ENCODE measurements at places on chromosomes 5 and 9. TPM values are rescaled to one million over a fixed set of nuclear protein-coding genes. Genes with fewer than 3 reads are reported as not detected.

GRCh38 chr9:6413365-6414246, 607 bp downstream of the UHRF2 start:
- peak; percentile 52 for DNase-seq

DNA sequence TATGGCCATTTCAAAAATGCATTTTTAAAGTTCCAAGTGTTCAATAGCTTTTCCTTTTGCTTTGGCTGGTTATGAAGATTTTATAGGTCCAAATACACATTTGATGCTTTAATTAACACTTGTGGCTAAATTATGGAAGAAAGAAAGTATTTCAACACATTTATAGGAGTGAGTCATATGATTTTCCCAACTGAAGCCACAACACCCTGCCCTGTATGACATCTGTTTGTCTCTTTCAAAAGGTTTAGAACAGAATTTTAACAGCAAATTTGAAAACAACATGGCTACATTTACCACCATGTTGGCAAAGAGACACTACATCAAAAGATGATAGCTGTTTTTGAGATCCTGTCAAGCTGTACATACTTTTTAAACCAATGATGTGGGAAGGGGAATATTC, 99.4 kb downstream of the TMEM174 start:
- DNase-seq, result no peak

- DNase-seq, result no peak
These were observed 7.2 kb downstream of the S1PR3 start for GRCh38 chr9:88998503-88998902.

- DNase-seq, result no peak
These were observed 28.9 kb downstream of the ARHGEF28 start for GRCh38 chr5:73654819-73655318.

GRCh38 chr9:11417782-11418181, 805.0 kb upstream of the PTPRD start:
- no peak for DNase-seq

- DNase-seq, result no peak
These were observed 796.3 kb downstream of the SEMA5A start for GRCh38 chr5:8749556-8749955.

DNA sequence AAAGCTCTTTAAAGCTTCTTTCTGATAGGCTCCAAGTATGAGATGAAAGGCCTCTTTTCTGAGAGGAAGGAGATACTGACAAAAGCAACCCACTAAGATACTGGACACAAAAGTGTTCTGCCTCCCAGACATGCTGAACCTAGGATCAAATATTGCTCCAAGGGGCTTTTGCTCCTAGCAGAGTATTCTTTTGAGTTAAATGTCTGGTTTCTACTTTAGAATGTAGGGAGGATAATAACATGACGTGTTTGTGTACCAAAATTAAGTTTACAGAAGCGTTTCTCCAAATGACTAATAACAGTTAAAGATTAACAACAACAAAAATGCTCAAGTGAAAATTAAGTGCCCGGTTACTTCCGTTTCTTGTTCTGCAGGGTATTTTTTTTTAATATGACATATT, 2293.3 kb upstream of the C9orf72 start:
- no peak for DNase-seq

GRCh38 chr9:93205896-93206575, 22.1 kb downstream of the WNK2 start:
- no peak for DNase-seq

- DNase-seq, result no peak
These were observed 16.6 kb downstream of the OCLN start for GRCh38 chr5:69509212-69509611.

- DNase-seq, result no peak
These were observed 12.3 kb upstream of the KCNIP1 start for GRCh38 chr5:170491479-170491878.

GRCh38 chr5:132270335-132270665, 12.8 kb downstream of the PDLIM4 start:
- peak; percentile 9 for DNase-seq

DNA sequence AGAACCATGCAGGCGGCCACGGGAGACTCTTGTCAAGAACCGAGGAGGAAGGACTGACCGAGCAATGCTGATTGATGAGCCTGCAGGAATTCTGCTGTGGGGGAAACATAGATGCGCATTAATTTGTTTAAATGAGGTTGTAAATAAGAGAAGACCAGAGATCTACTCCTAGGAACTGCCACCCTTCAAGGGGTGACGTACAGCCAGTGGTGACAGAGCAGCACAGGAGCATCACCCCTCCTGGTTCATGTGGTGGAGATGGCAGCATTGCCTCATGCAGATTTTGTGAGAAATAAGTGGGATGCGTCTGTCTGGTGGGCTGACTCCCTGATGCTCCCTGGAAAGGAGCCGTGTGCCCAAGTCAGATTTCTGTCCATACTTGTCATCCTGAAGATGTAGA, 22.2 kb downstream of the SRD5A1 start:
- no peak for DNase-seq

DNA sequence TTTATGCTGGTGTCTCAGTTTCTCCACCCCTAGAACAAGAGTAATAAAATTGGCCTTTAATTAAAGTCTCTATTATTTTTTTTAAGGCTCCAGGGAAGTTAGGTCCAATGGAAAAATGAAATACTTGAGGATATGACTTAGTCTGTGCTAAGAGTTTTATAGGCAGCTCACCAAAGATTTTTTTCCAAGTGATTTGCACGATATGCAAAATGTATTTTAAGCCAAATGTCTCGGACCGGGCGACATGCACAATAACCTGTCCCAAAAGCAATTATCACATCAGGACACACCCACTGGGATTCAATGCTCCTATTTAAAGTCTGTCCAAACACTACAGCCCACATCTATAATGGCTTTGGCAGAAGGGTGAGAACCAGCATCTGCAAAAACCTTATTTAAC, 136.1 kb upstream of the ANKH start:
- DNase-seq, result no peak

DNA sequence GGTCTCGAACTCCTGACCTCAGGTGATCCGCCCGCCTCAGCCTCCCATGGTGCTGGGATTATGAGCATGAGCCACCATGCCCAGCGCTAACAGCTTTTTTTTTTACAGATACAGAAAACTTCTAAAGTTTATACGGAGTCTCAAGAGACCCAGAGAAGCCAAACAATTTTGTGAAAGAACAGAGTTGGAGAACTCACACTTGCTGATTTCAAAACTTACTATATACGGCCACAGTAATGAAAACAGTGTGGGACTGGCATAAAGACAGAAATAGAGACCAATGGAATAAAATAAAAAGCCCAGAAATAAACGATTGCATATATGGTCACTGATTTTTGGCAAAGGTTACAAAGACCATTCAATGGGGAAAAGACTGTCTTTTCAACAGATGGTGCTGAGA, 85.6 kb upstream of the CACNA1B start:
- no peak for DNase-seq

DNA sequence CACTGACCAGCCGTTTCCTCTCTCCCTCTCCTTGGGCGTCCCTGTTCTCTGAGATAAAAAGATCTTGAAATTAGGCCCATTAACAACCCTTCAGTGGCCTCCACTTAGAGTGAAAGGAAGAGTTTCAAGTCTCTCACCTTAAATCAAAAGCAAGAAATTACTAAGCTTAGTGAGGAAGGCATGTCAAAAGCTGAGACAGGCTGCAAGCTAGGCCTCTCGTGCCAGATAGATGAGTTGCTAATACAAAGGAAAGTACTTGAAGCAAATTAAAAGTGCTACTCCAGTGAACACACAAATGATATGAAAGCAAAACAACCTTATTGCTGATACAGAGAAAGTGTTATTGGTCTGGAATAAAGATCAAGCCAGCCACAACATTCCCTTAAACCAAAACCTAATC, 331.3 kb upstream of the SEMA6A start:
- DNase-seq, result no peak

DNA sequence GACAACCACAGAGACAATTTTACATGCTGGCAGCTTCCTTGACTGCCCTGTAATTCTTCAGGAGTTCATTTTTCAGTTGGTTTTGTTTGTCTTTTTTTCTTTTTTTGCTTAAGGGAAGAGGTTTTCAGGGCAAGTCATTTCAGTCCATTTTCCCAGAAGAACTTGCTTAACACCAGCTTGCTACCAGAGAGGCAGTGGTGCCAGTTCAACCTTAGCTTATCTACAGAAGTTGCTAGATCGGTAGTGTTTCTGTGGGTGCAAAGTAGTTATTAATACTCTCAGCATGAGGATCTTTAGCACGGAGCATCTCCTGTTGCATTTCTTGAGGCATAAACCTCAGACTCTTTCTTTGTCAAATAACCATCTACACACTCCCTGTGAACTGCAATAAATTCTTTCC, 1.1 kb downstream of the SPEF2 start:
- no peak for DNase-seq

GRCh38 chr5:173693670-173694069, 77.2 kb upstream of the BOD1 start:
- no peak for DNase-seq

DNA sequence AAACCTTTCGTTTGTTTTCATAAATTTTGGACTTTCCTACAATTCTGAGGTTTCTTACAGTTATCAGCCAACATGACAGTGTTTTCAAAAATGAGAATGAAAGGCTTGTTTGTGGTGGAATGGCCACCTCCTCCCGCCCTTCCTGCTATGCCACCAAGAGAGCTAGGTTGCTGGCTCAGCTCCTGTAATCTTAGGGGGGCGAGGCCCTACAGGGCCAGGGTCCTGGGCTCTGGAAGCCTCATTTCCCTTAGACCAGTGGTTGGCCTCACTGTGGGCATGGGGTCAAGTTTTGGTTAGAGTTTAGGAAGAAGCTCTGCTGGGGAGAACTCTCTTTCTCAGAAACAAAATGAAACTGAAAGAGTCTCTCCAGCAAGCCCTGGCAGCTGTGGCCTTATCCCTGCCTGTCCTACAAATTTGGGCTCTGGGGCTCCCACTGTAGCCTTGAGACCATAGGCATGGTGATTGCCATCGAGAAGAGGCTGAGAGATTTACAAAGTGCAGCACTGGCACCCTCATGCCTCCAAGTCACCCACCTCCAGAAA, 66.2 kb downstream of the IRX1 start:
- DNase-seq, result no peak

GRCh38 chr9:125099816-125100215, 43.5 kb downstream of the SCAI start:
- no peak for DNase-seq

- DNase-seq, result no peak
These were observed 250.4 kb downstream of the NSG2 start for GRCh38 chr5:174295702-174296436.

DNA sequence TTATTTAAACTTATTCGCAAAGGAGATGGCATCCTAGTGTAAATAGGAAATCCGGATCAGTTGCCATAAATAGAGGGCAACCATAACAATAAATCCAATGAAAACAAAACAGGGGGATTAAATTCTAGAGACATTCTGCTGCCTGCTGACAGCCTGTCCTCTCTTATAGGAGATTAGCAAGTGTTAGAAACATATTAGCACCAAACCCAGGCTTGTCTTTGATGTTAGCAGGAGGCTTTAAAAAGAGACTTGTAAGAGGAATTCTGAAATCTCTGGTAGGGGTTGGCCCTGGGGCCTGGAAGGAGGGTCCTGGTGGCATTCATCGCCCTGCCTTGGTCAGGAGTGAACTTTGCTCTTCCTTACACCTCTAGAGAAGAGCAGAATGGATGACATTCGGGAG, 21.6 kb downstream of the NDST1 start:
- DNase-seq, result no peak

DNA sequence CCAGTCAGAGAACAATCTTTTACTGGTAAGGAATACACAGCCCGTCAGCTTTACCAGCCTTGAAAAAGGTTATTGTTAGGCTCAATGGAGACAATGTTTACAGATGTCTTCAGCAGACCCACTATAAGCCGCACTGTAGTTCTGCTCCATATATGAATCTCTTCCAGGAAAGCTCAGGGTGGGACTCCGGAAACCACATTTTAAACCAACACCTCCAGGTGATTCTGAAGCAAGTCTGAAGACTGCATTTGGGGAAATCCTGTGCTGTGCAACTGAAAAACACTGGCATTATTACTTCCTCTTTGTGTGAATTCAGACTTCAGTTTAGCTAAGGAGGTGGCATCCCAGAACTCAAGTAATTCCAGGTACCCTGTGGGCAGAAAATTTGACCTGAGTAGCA, 3.5 kb downstream of the GZMK start:
- DNase-seq, result no peak

The NDUFS6 gene
- total RNA-seq, result 15.9 TPM

The C1QTNF2 gene
- total RNA-seq, result 0.21 TPM

The FANCC gene
- total RNA-seq, result 8.2 TPM

The F12 gene
- total RNA-seq, result 1.5 TPM

The PCSK5 gene
- total RNA-seq, result 5.6 TPM

The PCDHGA3 gene
- 0.98 TPM for total RNA-seq

The SPATA31D4 gene
- total RNA-seq, result not detected

The CBY3 gene
- total RNA-seq, result not detected
